ENCODE measurements at places on chromosomes 12 and 14.
A peak's percentile ranks its signal among the peaks of the same experiment; 100 is the strongest.

GRCh38 chr12:128455851-128456250 lies 188.9 kb downstream of the TMEM132C start:
- no peak for DNase-seq

DNA sequence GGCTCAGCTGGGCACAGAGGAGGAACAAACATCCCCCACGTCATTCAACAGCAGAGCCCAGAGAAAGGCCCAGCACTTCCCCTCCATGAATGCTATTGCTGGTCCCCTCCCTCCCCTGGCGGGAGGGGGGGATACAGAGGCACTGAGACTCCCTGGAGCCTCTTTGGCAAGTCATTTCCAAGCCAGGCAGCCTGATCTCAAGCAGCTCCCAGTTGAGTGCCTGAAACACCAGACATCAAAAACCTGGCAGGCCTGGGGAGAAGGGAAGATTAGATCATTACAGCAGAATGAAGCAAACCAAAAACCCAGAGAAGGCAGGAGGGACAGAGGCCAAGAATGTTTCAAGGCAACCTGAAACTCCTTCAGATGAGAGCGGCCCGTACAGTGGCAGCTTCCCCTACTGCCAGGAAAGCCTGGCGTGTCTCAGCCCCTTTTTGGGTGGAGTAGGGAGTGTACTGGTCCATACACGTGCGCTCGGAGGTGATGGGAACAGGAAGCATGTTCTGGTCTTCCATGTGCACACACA lies 92.1 kb downstream of the LRRC74A start:
- peak; percentile 87 for DNase-seq

GRCh38 chr14:103112400-103113243 lies 10.6 kb upstream of the TNFAIP2 start:
- DNase-seq, result no peak

DNA sequence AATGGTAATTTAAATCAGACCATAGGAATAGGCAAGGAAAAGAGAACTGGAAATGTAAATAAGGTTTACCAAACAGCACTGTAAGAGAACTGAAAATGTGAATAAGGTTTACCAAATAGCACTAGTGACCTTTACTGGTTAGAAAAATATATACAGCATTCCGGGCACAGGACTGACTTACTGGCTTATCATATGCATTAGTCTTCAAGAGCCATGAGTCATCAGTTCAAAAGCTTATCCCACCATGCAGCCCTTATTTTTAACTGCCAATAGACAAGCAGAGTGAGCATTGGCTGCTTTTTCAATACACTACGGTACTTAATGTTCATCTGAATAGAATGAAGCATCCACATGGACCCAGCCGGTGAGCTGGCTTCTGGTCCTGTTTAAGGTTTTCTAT lies 13.0 kb upstream of the NELL2 start:
- no peak for DNase-seq

- no peak for DNase-seq
Observed at GRCh38 chr14:80101835-80102234, 109.5 kb downstream of the DIO2 start.

- no peak for DNase-seq
Observed at GRCh38 chr12:93541578-93542225, 30.8 kb upstream of the SOCS2 start.

DNA sequence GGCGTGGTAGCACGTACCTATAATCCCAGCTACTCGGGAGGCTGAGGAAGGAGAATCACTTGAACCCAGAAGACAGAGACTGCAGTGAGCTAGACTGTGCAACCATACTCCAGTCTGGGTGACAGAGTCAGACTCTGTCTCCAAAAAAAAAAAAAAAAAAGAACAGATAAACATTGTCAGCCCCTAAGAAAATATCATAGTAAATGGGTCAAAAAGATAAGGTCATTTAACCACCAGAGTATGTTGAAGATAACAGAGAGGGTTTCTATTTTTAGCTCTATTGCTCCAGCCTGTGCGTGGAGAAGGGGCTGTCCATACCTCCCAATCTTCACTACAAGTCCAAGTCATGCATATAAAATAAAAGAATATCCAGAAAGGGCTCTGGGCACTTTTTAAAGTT lies 15.4 kb downstream of the LGMN start:
- DNase-seq, result peak; percentile 16

DNA sequence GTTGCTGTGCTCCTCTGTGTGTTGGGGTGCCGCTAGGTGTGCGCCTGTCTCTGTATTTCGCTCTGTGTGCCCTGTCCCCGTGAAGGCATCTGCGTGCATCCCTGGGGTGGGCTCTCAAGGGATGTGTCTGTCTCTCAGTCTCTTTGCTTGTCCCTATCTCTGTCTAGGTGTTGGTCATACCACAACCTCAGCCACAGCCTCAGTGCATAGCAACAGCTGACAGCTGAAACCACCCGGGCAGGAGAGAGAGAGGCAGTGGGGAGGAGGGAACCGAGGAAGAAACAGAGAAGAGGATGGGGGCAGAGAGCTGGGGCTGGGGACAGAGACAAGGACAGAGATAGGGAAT lies 953 bp upstream of the NXPH4 start:
- DNase-seq, result no peak

GRCh38 chr14:24369463-24369862 lies 1.5 kb downstream of the NFATC4 start:
- no peak for DNase-seq

DNA sequence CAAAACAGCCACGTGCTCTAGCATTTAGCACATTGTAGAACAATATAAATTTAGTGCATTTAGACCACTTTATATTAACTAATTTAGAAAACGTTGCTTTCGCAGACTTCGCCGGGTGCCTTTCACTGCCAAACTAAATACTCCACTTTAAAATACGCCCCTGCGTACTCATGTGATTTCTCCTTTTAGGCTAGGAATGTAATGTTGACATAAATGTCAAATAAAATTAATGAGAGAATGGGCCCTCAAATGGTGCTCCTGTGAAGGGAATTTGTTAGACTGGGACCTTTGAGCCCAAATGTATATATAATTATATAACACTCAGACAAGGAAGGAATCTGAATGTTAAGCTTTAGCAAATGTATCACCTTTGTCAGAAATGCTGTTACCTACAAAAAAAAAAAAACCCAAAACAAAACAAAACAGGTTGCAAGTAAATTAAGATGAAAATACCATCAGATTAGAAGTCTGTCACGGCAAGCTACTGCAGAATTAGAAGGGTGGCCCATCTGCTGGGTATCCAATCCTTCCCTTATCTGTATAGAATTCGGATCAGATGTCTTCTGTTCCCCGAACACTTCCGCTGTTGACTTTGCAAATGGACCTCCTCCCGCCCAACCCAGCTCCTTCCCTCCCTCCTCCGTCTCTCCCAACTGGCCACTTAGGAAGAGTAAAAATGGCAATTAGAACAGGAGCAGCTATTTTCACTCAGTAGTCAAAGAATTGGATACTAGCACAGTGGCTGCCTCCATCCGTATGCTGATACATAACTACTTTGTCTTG lies 159.3 kb upstream of the FOXN3 start:
- DNase-seq, result no peak

DNA sequence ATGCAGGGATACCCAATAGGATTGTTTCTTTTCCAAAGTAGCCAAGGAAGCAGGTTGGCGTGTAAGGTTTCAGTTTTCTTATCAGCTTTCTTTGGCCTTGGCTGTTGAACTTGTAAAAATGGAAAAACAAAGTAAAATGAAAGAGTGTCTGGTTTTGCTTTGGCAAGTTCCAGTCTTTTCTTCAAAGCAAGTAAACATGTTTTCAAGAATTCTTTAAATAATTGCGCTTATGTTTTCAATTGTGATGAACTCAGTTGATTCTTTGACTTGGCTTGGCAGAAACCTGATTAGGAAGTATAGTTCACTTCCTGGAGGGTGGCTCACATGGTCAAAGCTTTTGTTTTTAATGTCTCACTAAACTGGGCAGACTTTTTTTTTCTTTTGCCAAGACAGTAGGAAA lies 112.2 kb upstream of the USP44 start:
- DNase-seq, result peak; percentile 67

GRCh38 chr12:109763201-109763841 lies 49.7 kb downstream of the FAM222A start:
- peak; percentile 23 for DNase-seq

GRCh38 chr14:22549324-22549962 lies 39.6 kb downstream of the DAD1 start:
- DNase-seq, result no peak

GRCh38 chr12:1606021-1606622 lies 11.7 kb upstream of the FBXL14 start:
- DNase-seq, result peak; percentile 94

GRCh38 chr14:102901633-102902032 lies 20.8 kb upstream of the AMN start:
- DNase-seq, result no peak

GRCh38 chr14:52078721-52079120 lies 9.9 kb upstream of the NID2 start:
- DNase-seq, result no peak

GRCh38 chr12:109624467-109624866 lies 50.9 kb downstream of the MVK start:
- DNase-seq, result no peak

DNA sequence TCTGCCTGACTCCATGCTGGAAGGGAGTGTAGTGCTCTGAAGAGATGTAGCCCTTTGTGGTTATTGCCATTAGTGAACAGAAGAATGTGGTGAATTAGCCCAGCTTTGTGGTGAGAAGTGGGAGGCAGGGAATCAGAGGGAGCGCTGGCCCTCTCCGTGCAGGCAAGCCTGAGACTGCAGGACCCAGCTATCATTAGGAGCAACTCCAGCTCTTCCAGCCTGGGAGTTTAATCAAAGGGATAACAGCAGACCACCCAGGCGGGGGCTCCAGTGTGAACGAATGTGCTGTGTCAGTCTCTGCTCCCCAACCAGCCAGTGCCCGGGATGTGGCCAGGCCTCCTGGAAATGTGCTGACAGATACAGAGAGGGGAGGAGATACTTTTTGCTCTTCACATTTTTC lies 142.7 kb downstream of the TTLL5 start:
- DNase-seq, result peak; percentile 37

- no peak for DNase-seq
Observed at GRCh38 chr14:77620222-77620870, 3.9 kb upstream of the SPTLC2 start.

DNA sequence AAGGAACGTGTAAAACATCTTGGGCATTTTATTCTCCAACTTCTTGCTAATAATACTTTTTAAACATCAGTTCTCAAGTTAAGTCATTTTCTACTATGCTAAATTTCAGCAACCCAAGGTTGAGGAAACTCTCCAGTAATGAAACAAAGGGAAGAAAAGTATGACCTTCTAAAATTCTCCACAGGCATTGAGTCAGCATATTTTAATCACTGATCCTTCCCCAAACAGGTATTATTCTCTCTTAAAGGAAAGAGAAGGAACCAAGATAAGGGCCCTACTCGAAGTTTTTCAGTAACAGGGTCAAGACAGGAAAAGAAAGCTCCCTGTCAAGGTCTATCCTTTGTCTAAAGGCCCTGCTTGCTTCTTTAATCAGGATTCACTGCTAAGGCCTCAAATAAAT lies 3.0 kb downstream of the KICS2 start:
- peak; percentile 6 for DNase-seq

- DNase-seq, result peak; percentile 79
Observed at GRCh38 chr12:66047411-66048021, 83.0 kb downstream of the LLPH start.

DNA sequence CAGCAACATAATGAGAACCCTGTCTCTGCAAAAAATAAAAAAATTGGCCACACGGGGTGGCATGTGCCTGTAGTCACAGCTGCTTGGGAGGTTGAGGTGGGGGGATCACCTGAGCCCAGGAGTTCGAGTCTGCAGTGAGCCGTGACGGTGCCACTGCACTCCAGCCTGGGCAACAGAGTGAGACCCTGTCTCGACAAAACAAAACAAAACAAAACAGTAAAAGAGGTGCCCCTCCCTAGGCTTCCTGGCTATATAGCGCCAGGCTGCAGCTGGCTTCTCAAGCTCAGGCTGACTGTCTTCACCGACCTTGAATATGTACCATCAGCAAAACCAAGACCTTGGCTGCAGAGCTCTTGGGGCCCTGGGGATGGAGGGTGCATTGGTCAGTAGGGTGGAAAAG lies 29.4 kb downstream of the TSPAN9 start:
- no peak for DNase-seq

GRCh38 chr12:31250179-31250578 lies 75.8 kb downstream of the SINHCAF start:
- no peak for DNase-seq

DNA sequence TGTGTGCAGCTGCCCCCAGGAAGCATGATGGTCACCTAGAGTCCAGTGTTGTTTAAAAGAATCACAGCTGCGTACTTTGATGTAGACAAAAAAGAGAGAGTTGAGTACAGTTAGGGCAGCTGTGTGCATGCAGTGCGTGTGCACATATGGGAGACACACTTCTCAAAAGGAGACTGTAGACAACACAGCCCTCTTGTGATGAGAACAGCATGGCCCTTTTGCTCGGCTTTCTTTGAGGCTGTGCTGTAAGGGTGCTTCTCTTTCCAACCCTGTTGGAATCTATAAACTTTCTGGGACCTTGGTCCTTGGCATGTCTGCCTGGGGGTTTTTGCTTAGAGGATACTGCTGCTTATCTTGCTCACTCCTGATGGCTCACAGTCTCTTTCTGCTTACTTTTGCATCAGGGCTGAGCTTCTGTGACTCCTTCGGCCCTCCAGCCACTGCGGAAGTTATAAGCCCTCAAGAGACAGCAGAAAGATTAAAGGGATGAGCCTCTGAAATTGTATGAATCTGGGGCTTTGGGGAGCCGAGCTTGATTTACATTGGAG lies 102.9 kb downstream of the DYRK2 start:
- DNase-seq, result no peak

DNA sequence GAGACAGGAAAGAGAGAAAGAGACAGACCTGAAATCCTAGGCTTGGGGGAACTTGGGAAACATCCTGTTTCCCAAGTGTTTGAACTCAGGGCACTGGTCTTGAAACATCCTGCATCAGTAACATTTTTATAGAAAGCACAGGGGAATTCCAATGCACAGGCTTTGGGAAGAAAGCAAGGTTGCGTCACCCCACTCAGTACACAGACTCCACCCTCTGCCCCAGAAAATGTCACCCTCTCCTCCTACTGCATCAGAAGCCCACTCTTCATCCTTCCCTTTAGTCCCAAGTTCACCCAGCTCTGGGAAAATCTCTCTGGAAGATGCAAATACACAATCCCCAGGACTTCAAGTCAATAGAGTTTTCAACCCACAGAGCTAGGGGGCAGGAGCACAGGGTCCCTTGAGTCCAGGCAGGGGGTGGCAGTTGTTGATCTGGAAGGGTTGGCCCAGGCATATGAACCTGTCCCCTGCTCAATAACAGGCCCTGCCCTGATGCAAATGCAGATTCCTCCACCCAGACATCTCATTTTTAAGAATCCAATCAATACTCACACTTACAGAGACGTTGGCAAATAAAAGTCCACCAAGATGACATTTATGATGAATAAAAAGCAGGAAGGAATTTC lies 1.7 kb downstream of the RDH16 start:
- DNase-seq, result peak; percentile 52

- DNase-seq, result no peak
Observed at GRCh38 chr12:102885043-102885932, 31.8 kb downstream of the PAH start.

GRCh38 chr12:110590806-110591326 lies 7.7 kb upstream of the PPTC7 start:
- DNase-seq, result peak; percentile 45

- DNase-seq, result no peak
Observed at GRCh38 chr12:102990419-102990818, 32.9 kb downstream of the ASCL1 start.

All from cardiac fibroblast (primary cell).